Smooth muscle cell of the coronary artery (primary cell): ENCODE measurements at places on chromosomes 4 and X. TPM values are rescaled to one million over a fixed set of nuclear protein-coding genes. Genes with fewer than 3 reads are reported as not detected.

VCX2 gene
- not detected in 2 replicates for total RNA-seq

MGARP gene
- 4.9 and 90.6 TPM in 2 replicates for total RNA-seq

XG gene
- total RNA-seq: 10.7 and 16.0 TPM in 2 replicates

SH3RF1 gene
- 8.7 and 19.5 TPM in 2 replicates for total RNA-seq

F9 gene
- not detected in 2 replicates for total RNA-seq

NR3C2 gene
- total RNA-seq: 0.75 and 1.5 TPM in 2 replicates

SEC31A gene
- total RNA-seq: 259 and 285 TPM in 2 replicates

USP26 gene
- total RNA-seq: not detected in 2 replicates

TAF7L gene
- 0.15 and 0.23 TPM in 2 replicates for total RNA-seq

WFS1 gene
- total RNA-seq: 10.7 and 22.7 TPM in 2 replicates

SPANXB1 gene
- total RNA-seq: not detected in 2 replicates

BMX gene
- total RNA-seq: 0.12 and 0.53 TPM in 2 replicates

RPL9 gene
- total RNA-seq: 579 and 2,607 TPM in 2 replicates

SORBS2 gene
- 4.8 and 24.0 TPM in 2 replicates for total RNA-seq

BDH2 gene
- total RNA-seq: 40.3 and 50.4 TPM in 2 replicates

NLGN4X gene
- 0.59 TPM in 1 of 2 replicates, not detected in the other for total RNA-seq

NMU gene
- total RNA-seq: 0.15 TPM in 1 of 2 replicates, not detected in the other

PTTG2 gene
- not detected in 2 replicates for total RNA-seq

APELA gene
- total RNA-seq: 0.23 TPM in 1 of 2 replicates, not detected in the other

MAGEA1 gene
- total RNA-seq: not detected in 2 replicates
